Midbrain (tissue), 1 donor: ENCODE measurements at places on chromosomes 1 and 21.

DNA sequence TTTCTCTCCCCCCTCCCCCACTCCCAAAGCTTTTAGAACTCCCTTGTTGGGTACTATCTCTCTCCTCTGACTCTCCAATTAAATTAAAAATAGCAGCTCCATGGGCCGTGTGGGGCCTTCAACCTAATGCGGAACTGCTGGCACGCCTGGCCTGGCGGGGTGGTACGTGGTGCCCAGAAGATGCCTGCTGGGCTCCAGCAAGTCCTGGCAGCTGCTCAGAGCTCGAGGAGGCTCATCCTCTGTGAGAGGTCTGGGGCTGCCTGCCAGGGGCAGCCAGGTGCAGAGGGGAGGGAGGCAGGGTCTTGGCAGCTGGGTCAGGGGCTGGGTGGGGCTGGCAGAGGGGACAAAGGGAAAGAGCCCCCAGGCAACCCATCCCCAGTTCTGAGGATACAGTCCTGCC, 74.4 kb downstream of the ACTL8 start:
- no peak for DNase-seq

GRCh38 chr1:119333163-119333896, 35.3 kb upstream of the HAO2 start:
- no peak for DNase-seq

- no peak for DNase-seq
Observed at GRCh38 chr1:11885916-11886315, 27.2 kb upstream of the NPPB start.

DNA sequence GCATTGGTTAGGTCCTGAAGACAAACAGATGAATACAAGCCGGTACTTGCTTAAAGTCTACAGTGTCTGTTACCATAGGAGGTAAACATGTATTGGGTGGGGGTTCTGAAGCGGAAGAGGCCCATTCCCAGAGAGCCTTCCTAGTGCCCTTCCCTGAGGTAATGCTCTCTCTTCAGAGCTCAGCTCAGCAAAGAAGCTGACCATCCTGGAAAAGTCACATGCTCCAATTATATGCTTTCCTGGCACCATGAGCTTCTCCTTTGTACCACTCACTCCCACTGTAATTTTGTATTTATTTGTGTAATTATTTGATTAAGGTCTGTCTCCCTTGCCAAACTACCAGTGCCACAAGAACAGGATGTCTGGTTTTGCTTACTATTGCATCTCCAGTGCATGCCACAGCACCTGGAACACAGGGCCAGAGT, 42.0 kb downstream of the RAB3B start:
- no peak for DNase-seq

DNA sequence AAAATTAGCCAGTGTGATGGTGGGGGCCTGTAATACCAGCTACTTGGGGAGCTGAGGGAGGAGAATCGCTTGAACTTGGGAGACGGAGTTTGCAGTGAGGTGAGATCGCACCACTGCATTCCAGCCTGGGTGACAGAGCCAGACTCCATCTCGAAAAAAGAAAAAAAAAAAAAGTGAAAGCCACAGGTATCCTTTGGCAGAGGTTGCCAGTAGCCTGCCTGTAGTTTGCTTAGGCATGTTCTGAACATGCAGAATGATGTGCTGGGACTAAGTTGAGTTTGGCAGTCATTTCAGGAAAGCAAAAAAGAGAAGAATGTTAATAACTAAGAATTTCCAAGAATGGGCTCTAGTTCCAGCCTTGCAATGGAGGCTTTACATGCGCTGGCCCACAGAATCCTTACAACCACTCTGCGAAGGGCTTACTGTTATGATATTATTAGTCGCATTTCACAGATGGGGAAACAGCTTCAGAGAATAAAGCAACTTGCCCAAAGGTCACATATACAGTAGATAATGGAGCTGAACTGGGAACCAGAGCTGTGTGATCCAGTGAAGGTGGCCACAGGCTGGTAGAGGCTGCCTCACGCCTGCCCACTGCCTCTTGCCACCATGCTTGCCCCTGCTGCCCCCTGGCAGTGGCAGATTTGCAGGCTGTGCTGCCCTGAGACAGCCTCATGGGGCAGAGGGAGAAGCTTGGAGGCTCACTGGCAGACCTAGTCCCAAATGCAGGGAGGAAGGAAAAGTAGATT, 66.5 kb upstream of the LYST start:
- no peak for DNase-seq

- no peak for DNase-seq
Observed at GRCh38 chr1:203935321-203935720, 73.9 kb downstream of the SNRPE start.

GRCh38 chr1:114499478-114499877, 11.5 kb downstream of the TRIM33 start:
- DNase-seq: no peak

DNA sequence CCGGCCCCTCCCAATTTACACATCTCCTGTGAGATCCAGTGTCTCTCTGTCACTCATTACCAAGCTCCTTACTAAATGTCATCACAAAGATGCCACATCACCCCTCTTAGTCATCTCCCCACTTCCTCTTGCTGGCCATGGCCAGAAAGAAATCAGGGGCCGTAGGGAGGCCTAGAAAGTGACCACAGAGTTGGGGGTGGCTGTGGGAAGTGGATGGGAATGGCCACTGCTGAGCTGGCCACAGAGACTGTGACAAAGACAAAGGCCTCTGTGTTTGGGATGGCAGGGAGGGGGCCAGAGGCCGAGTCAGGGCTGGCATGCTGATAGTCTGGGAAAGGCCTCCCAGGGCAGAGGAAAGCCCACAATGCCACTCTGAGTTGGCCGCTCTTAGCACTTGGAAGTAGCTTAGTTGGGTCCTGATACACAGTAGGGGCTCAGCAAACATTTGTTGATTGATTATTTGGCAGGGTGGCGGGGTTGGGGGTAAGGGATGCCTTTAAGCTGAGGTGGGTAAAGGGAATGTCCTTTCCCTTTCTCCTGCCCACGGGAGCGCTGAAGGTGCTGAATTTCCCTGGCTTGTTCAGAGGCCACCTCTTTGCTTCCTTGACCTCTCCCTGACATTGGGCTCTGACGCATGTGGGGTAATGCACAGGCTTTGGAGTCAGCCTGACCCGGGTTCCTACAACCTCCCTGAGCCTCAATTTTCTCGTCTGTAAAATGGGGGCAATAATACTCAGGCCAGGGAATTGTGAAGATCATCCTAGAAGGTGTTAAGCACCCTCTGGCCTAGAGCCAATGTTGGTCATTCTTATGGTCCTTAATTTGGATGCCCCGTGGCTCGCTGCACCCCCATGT, 13.2 kb downstream of the NAV1 start:
- DNase-seq: peak; percentile 88

DNA sequence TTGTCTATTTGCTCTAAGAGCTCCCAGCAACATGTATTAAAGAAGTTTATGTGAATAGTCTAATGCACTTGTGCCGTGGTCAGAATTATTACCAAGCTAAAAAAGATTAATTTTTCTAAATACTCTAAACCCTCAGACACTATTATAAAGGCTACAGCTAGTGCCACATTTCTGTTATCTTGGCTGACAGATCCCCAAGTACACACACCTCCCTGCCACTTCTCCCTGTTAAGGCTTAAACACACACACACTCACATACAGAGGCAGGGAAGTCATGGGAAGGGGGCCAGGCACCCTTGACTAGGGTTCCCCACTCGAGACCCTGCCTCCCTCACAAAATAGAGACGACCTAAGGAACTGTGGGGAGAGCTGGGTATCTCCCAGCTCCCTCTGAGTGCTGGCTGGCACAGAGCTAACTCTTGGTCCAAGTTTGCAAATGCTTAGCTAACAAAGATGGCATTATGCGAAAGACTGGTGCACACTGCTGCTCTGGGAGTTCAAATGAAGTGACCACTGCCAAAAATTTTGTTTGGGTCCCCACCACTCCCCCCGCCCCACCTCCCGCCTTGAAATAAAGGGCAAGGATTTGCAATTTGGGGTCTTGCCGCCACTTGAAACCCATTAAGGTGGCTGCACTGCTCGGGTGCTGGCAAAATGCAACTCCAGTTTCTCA, 9.8 kb downstream of the SSBP3 start:
- peak; percentile 68 for DNase-seq

- no peak for DNase-seq
Observed at GRCh38 chr1:232853994-232854797, 49.0 kb downstream of the MAP10 start.
